Ascending aorta (tissue), 2 donors: ENCODE measurements at places on chromosomes 5 and 9.

- no peak overlapping the region for H3K4me3 ChIP-seq
- H3K27me3 ChIP-seq, result no peaks in the 10 kb centered on the region
Measured at GRCh38 chr9:93247892-93248291, 64.0 kb downstream of the WNK2 start.

GRCh38 chr5:86030753-86031152 is 587.0 kb upstream of the COX7C start:
- H3K36me3 ChIP-seq, result no peaks in the 10 kb centered on the region
- no peak for DNase-seq
- no peak overlapping the region for H3K27ac ChIP-seq
- H3K27me3 ChIP-seq, result no peaks in the 10 kb centered on the region

DNA sequence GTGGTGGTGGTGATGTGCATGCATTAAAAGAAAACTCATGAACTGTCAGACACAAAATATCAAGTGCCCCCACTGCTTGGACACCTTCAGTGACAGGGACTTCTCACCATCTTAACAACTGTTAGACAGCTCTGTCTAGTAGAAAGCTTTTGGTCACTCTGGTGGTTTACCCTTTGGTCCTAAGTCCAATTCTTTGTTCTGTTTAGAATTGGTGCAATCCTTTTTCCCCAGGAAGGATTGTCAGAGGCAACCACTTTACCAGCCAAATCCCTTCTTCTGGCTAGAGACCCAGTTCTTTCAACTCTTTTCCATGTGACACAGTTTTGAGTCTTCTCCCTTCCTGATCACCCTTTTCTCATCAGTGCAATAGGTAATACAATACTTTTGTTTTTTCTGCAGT is 140.2 kb downstream of the SEC61B start:
- no peak overlapping the region for H3K4me3 ChIP-seq
- H3K27ac ChIP-seq, result no peak overlapping the region
- no peaks in the 10 kb centered on the region for H3K36me3 ChIP-seq
- DNase-seq, result no peak
- H3K4me1 ChIP-seq, result no peaks in the 10 kb centered on the region

DNA sequence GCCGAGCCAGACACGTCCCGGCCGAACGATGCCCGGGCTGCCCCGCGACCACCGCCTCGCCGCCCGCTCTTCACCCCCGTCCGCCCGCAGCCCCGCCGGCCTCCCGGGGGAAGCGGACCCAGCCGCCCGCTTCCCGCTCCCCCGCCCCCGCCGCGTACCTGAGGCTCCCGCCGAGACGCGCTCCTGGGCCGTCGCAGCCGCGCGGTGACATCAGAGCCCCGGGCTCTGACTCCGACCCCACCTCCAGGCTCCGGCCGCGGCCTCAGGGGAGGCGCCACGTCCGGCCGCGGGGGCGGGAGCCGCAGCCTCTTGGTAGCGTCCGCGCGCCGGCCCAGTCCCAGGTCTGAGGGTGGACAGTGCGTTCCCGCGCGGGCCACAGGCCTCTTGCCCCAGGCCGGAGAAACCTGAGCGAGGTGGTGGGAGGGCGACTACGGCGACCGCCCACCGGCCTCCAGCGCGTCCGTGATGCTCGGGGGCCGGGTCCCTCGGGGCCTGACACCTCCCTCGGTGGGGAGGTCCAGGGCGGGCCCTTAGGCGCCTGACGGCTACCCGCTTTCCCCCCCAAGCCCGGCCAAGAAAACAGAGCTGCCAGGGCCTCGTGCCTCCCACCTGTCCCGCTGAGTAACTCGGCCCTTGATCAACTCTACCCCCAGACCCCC is at the start of gene SHROOM1:
SHROOM1 (minus strand) TSS at position 212 of the 659 bp plus-strand sequence. CDS start 4,507 bp downstream, outside the sequence.
- peak; percentile 82 for DNase-seq
- no peaks in the 10 kb centered on the region for H3K27me3 ChIP-seq
- H3K4me1 ChIP-seq, result peaks cover 5% of the 10 kb centered on the region
- peak within 1 kb of the TSS; percentile 18 for H3K27ac ChIP-seq

- H3K27ac ChIP-seq, result no peak overlapping the region
- H3K4me3 ChIP-seq, result no peak overlapping the region
- DNase-seq, result no peak
- no peaks in the 10 kb centered on the region for H3K27me3 ChIP-seq
- H3K4me1 ChIP-seq, result no peaks in the 10 kb centered on the region
Measured at GRCh38 chr9:78187763-78188484, 48.0 kb upstream of the CEP78 start.

- H3K27me3 ChIP-seq, result no peaks in the 10 kb centered on the region
- H3K36me3 ChIP-seq, result peaks cover 23% of the 10 kb centered on the region
- DNase-seq, result no peak
- H3K4me1 ChIP-seq, result no peaks in the 10 kb centered on the region
- no peak overlapping the region for H3K27ac ChIP-seq
Measured at GRCh38 chr5:1050423-1051365, 42.1 kb downstream of the NKD2 start.

- no peaks in the 10 kb centered on the region for H3K36me3 ChIP-seq
- H3K4me1 ChIP-seq, result peaks cover 16% of the 10 kb centered on the region
- no peak for DNase-seq
- peaks cover 24% of the 10 kb centered on the region for H3K27me3 ChIP-seq
- no peak overlapping the region for H3K27ac ChIP-seq
Measured at GRCh38 chr9:1044643-1045042, 5.5 kb upstream of the DMRT2 start.

DNA sequence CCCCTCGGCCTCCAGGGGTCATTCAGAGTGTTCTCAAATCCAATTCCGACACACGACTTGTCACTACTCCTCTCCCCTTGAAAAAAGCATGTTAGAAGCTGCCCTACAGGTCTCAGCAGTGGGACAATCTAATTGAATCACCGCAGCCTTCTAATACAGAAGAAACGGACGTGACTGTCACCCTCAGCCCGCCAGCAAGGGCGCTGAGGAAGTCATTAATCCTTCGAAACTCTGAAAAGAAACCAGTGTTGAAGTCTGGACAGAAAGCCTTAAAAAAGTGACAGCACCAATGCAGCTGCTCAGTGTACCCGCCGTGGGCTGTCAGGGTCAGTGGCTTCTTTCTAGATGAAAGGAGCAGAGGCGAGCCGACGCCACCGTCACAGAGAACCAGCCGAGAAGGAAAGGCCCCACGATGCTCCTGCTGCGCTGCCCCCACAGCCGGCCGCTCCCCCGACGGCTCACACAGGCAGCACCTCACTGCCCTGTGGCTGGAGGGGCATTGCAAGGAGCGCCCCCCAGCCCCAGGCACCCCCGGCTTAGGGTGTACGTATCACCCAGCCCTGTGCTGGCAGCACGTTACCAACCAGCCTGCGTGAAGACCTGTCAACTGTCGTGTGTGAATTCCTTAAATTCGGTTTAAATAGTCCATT is 5.7 kb downstream of the BRD3OS start:
- no peaks in the 10 kb centered on the region for H3K27me3 ChIP-seq
- no peak overlapping the region for H3K4me3 ChIP-seq

DNA sequence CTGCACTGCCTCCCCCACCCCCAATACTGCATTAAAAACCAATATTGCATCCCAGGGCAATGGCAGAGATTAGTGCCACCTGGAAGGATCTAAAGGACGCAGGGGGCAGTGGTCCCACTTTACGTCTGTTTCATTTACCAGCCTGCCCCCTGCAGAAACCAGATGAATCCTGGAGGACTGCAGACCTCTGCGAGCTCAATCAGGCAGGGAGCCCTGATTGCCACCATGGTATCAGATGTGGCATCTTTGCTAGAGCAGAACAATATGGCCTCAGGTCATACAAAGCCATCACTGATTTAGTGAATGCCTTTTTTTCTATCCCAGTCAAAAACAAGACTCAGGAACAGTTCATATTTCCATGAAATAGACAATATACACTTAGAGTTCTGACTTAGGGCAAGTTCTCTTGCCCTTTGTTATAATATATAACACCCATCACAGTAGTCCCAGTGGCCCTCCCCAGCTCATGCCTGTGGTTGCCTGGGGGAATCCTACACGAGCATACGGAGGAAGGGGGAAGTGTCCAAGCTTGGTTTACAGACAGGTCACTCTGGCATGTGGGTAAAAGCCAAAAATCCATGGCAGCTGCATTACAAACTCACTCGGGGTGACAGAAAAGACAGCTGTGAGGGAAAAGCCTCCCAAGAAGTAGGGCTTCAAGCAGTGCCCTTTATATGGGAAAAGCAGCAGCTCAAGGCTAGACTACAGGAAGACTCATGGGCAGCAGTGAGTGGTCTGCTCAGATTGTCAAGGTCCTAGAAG is 85.1 kb downstream of the MED27 start:
- H3K27ac ChIP-seq, result no peak overlapping the region
- H3K4me3 ChIP-seq, result no peak overlapping the region
- no peaks in the 10 kb centered on the region for H3K4me1 ChIP-seq
- H3K27me3 ChIP-seq, result no peaks in the 10 kb centered on the region
- H3K36me3 ChIP-seq, result peaks cover 5% of the 10 kb centered on the region
- no peak for DNase-seq

GRCh38 chr5:133943475-133943817 is 25.0 kb downstream of the C5orf15 start:
- no peak overlapping the region for H3K4me3 ChIP-seq
- H3K27ac ChIP-seq, result no peak overlapping the region
- no peak for DNase-seq
- no peaks in the 10 kb centered on the region for H3K36me3 ChIP-seq
- peaks cover 19% of the 10 kb centered on the region for H3K4me1 ChIP-seq

DNA sequence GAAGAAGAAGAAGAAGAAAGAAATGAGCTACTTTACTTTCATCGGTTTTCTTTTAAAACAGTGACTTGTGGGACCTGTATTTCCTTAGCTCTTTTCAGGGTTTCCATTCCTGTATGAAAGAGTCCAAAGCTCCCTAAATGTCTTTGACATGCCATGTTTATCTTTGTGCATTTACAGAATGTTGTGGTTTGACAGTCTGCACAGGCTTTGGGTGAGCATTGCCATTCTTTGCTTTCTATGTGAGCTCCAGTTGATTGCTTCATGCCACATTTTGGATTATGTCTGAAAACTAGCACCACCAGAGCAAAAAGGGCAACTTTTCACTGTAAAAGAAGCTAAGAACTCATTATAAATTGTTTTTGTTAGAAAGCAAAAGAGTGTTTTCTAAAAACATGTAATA is 733.4 kb downstream of the TLE4 start:
- no peak for DNase-seq
- no peak overlapping the region for H3K4me3 ChIP-seq
- H3K4me1 ChIP-seq, result no peaks in the 10 kb centered on the region
- H3K27ac ChIP-seq, result no peak overlapping the region

GRCh38 chr9:32385152-32385884 is 875 bp downstream of the ACO1 start:
- H3K27me3 ChIP-seq, result no peaks in the 10 kb centered on the region
- H3K36me3 ChIP-seq, result no peaks in the 10 kb centered on the region
- DNase-seq, result no peak

- no peaks in the 10 kb centered on the region for H3K4me1 ChIP-seq
- no peak overlapping the region for H3K27ac ChIP-seq
- no peaks in the 10 kb centered on the region for H3K27me3 ChIP-seq
- no peak for DNase-seq
- no peak overlapping the region for H3K4me3 ChIP-seq
Measured at GRCh38 chr9:36676091-36676490, 103.4 kb downstream of the MELK start.

GRCh38 chr5:95365302-95366095 is 25.7 kb upstream of the FAM81B start:
- no peak overlapping the region for H3K4me3 ChIP-seq
- no peak for DNase-seq
- H3K27ac ChIP-seq, result no peak overlapping the region
- H3K36me3 ChIP-seq, result no peaks in the 10 kb centered on the region
- H3K4me1 ChIP-seq, result no peaks in the 10 kb centered on the region

GRCh38 chr5:156836846-156837245 is 13.2 kb upstream of the PPP1R2B start:
- DNase-seq, result no peak
- H3K27me3 ChIP-seq, result no peaks in the 10 kb centered on the region
- no peaks in the 10 kb centered on the region for H3K4me1 ChIP-seq
- H3K36me3 ChIP-seq, result no peaks in the 10 kb centered on the region

DNA sequence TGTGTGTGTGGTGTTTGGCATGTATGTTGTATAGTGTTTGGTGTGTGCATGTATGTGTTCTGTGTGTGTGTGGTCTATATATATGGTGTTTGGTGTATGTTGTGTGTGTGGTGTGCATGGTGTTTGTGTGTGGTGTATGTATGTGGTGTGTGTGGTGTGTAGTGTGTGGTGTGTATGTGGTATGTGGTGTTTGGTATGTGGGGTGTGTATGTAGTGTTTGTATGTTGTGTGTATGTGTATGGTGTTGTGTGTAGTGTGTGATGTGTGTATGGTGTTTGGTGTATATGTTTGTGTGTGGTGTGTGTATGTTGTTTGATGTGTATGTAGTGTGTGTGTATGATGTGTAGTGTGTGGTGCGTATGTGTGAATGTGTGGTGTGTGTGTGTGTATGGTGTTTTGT is 78.8 kb downstream of the HMCN2 start:
- H3K4me3 ChIP-seq, result no peak overlapping the region
- H3K36me3 ChIP-seq, result no peaks in the 10 kb centered on the region
- H3K27ac ChIP-seq, result no peak overlapping the region
- H3K27me3 ChIP-seq, result no peaks in the 10 kb centered on the region
- no peak for DNase-seq

DNA sequence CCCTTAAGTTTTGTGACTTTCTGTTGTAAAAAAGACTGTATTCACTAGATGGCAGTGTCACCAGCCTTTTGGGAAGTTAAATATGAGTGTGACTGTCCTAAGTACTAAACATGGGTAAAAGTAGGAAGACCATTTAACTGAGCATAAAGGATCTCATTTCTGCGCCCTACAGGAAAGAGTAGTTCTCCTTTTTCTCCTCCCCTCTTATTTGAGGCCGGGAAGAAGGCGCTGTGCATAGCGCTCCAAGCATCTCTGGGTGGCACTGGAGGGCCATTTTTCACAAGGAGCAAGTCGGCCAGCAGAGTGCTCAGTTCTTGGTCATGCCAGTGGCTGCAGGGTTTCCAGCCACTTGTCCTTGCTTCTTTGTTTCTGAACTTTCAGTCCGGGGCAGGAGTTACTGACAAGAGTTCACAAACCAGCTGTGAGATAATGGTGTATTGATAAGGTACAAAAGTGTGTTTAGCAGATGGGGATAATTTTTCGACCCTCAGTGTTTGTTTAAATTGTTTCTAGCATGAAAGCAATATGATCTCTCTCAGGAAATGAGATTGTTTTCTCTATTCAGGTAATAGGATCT is 227.6 kb upstream of the DMRT1 start:
- peak; percentile 94 for DNase-seq
- H3K4me3 ChIP-seq, result no peak overlapping the region
- H3K36me3 ChIP-seq, result no peaks in the 10 kb centered on the region

DNA sequence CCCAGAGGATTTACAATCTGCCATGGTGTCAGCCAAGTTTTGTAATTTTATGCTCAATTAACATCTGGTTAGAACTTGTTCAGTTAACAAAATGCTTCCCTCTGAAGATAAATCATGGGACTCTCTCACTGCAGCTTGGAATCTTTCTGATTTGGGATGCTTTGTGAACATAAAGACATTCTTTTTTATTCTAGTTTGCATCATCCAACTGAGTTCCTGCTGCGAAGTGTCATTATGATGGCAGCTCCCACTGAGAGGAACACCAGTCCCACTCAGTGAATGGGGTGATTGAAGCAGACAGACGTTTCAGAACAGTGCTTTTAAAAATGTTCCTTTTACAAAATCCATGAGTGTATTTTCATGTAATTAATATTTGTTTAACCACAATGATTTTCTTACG is 863.8 kb downstream of the TLE4 start:
- no peaks in the 10 kb centered on the region for H3K27me3 ChIP-seq
- H3K36me3 ChIP-seq, result no peaks in the 10 kb centered on the region
- no peak for DNase-seq
- no peak overlapping the region for H3K4me3 ChIP-seq
- H3K4me1 ChIP-seq, result no peaks in the 10 kb centered on the region
- H3K27ac ChIP-seq, result no peak overlapping the region
